ENCODE measurements at places on chromosomes 11 and 22.

GRCh38 chr22:37058917-37059701 is 7.6 kb downstream of the KCTD17 start:
- DNase-seq, result peak; percentile 7

DNA sequence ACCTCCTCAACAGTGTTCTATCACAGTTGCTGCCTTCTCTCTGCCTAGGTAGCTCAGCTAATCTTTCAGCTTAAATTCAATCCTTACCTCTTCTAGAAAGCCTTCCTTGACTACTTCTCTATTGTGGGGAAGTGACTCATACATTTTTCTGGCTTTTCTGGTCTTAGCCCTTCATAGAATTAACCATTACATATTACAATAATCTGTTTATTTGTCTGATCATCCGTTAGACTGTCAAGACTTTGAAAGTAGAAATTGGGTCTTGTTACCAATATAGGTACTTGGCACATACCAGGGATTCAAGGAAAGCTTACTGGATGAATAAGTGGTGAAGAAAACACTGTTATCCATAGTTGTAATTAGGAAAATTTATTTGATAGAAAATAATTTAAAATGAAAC is 89.6 kb downstream of the FANCF start:
- DNase-seq, result no peak

DNA sequence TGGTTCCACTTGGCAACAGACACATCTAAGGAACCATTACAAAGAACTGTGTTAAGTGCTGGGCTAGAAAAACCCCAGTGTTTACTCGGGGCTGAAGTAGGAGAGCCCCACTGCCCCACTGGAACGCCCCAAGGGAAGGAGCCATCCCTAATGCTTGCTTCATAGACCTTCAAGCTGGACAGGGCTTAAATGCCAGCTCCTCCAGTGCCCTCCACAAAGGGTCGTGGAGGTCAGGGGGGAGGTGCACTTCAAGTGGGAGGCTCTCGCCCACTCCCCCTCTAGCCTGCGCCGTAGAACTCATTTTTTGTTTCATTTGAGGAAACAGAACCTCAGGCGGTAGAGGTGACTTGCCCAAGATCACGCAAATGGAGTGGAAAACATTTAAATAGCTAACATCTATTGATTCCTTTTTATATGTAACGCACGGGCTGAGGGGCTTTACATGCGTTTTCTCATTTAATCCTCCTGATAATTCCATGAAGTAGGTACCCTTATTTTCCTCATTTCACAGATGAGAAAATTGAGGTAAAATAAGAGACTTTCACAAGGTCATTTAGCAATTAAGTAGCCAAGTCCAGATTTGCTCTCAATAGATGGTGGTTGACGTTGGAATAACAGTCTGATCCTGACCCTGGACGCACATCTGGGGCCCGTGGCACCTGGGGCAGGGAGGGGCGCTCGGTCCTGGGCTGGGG is 545 bp upstream of the ZDHHC13 start:
- DNase-seq, result no peak

DNA sequence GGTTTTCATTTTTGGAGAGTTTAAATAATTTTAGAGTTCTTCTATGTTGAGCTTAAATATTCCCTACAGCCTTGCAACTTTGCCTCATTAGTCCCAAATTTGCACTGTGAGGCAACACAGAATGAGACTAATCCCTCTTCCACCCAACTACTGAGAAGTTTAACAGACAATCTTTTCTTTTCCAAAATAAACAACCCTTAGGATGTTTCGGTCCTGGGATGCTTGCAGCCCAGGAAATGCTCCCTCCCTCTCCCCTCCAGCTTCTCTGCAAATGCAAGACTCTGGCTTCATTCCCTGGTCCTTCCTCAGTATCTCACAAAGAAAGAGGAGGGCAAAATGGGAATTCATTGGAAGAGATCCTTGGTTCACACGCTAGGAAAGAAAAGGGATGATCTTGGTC is 222.5 kb downstream of the ST3GAL4 start:
- no peak for DNase-seq

- DNase-seq, result no peak
Measured at GRCh38 chr22:43168471-43169309, 17.3 kb downstream of the TSPO start.

DNA sequence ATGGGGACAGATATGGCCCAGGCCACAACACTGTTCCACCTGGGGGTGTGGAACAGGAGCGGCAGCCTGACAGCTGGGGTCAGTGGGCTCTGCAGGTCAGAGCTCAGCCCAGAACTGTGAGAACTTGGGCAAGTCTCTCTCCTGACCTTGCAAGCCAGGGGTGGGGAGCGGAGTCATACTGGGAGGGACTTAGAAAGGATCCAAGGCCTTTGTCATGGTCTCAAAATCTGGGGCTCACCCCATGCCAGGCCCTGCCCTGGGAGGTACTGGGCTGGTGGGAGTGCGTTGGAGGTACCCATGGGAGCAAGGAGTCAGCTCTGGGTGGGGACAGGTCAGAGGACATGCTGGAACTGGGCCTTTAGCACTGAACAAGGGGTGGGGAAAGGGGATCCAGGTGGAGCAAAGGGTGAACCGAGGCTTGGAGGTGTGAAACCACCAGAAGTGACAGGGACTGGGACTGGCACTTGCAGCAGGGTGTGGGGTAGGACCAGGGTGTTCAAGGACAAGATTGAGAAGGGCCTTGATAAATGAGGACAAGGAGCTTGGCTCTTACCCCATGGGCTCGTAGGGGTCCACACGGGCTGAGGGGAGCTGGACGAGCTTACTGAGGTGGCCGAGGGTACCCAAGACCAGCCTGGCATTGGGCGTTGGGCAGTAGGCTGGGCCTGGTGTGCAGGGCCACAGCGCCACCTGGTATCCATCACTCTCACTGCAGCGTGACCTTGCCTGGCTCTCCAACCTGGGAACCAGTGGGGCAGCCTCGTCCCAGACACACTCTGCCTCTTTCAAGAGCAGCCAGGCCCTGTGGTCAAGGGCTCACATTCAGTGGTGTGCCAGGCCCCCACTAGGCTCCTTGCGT is 7.4 kb upstream of the PMM1 start:
- DNase-seq, result peak; percentile 64

DNA sequence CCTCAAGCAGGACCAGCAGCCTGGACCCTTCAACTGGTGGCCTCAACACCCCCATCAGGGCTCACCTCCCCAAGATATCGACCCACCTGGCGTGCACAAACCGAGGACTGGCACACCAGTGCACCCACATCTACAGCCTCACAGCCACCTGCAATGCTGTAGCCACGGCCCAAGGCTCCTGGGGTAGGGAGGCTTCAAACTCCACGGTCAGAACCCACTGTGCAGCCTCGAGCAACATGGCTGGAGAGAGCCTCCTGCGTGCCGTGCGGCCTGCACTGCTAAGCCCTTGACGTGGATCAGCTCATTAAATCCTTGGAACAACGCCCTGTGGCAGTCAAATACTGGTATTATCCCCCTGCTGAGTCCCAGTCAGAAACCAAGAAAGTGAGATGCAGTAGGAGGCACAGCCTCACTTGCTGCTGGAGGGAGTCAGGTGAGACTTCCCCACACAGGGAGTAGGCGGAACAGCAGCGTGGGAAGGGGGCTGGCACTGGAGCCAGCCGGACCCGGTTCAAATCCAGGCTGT is 4.6 kb downstream of the CARD10 start:
- no peak for DNase-seq

- DNase-seq, result no peak
Measured at GRCh38 chr11:131790586-131790985, 420.2 kb downstream of the NTM start.

- no peak for DNase-seq
Measured at GRCh38 chr22:38873469-38874411, 1.7 kb upstream of the CBX6 start.

DNA sequence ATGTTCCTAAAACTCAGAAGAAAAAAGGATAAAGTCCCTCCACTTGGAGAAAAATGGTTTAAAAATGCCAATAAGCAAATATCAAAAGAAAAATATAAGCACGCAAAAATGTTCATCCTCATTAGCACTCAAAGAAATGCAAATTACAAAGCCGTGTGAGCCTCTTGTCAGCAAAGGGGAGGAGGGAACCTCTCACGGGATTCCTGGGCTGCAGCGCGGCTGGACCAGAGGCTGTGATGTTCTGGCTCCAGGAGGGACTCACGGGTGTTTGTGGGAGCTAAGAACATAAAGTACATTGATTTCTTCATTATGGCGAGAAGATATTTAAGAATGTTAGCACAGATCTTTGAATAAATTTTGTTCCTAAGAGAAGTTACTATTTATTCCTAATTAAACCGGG is 1451.2 kb downstream of the BRD1 start:
- no peak for DNase-seq

DNA sequence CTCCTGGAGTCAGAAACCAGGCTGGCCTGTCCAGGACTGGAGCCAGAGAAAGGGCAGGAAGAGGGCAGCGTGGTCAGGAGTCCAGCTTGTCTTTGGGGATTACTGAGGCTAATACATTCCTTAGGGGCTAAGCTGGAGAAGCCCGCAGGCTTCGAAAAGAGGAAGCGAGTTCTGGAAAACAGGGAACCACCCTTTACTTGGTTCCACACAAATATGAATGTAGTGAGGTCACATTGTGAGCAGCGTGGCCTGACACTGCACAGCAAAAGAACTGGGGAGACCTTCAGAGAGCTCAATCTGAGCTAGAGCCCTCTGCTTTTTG is 132.3 kb downstream of the CEP164 start:
- DNase-seq, result no peak

DNA sequence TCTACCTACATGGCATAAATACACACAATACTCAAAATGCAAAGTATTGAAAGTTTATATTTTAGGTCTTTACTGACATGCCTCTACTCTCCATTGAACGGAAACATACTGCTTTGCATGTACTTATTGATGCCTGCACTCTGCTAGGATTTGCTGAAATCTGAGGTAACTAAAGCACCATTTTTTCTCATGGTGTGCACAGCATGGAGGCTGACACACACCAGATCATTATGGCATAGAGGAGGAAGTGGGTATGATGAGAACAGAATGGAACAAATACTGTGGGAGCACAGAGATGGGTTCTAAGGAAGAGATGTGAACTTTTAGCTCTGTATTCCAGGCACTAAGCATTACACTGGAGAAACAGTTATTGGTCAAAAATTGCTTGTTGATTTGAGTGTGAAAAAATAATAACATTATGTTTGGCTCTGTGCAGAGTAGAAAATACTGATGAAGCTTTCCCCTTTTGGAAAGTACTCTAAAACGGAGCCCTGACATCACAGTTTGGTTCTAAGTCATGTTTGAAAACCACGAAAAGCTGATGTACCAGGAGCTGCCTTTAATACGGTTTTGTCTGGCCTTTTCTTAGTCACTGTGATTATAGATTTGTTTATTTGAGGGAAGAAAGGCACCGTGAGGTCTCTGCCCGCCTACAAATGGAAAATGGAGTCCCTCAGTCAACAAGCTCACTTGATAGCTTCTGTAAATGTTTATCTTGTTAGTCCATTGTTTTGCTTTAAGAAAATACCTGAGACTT is 5.6 kb downstream of the OR52R1 start:
- no peak for DNase-seq

DNA sequence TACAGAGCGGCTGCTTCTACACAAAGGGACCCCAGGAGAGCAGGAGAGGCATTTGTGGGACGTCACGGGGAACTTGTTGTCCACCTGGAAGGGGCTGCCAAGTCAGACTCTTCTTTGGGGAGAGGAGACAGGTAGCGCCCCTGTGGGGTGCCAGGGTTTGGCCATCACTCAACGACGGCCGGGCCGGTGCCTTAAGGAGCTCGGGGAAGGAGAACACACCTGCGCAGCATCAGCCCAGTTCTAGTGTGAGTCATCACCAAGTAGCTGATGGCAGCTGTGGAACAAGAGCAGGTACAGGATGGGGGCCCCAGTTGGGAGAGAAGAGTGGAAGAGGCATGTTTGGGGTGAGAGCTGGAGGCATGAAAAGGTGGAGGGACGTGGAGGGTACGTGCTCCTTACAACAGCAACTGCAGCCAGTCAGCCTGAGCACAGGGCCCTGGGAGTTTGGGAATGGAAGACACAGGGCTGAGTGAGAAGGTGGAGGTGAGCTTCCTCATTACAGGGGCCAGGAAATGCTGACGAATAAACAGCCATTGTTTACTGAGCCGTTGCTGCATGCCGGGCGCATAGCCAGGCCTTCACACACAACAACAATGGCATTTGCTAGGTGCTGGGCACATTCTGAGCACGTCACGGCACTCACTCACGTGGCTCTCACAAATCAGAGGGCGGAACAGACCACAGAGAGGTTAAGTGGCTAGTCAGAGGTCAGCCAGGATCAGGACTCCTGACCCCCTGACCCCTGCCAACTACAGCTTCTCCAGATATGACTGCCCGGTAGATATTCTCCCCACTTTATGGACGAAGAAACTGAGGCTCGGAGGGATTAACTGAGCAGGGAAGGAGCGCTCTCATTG is 29.1 kb upstream of the TP53I11 start:
- DNase-seq, result peak; percentile 36

- DNase-seq, result peak; percentile 9
Measured at GRCh38 chr11:77146261-77147035, 18.4 kb downstream of the MYO7A start.

DNA sequence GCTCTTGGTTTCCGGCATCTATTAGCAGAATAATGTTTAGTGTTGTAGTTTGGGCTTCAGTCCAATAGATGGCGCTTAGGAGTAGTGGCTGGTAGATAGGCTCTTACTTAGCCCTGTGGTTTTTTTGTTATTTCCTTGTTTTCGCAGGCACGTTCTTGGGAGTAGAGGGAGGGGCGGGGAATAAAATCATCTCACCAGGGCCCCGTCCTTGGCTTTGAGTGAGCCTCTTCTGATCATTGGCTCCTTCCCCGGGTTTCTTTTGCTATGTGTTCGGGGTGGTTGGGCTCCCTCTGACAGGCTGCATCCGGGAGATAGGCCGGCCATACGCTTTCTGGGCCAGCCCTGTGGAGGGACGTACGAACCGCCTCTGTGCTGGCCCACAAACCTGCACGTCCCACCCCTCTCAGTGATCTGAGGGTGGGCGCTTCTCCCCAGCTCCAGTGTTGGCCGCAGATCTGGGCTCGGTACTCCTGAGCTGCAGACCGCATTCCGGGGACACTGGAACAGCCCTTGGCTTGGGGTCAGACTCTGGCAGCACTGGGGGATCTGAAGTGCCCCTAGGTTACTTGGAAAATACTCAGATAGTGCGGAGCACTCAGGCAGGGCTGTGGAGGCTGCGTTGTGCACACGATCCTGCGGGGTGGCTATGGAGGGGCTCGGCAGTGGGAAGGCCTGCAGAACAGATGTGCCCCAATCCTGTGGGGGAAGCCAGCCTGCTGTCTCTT is 217.0 kb downstream of the DYNC2H1 start:
- DNase-seq, result peak; percentile 42

DNA sequence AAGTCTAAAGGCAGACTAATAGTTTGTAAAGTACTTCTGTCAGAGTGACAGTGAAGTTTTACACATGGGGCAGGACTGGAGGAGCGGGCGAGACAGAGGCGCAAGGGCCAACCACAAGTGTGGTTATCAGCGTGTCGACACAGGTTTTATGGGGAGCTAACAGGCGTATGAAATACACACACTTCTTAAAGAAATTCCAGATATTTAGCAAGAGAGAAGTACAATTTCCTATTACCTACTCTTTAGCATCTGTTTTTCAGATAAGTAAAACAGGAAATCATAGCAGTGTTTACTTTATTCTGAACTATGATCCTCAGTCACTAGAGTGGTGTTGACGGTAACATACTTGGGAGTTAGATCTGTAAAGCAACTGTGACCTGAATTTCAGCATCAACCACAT is 22.5 kb downstream of the VSIG10L2 start:
- no peak for DNase-seq

GRCh38 chr22:42726811-42727210 is 6.1 kb upstream of the A4GALT start:
- DNase-seq, result no peak
